ENCODE measurements at places on chromosomes 6 and 20.

GRCh38 chr20:24507182-24507853 is 37.9 kb downstream of the SYNDIG1 start:
- DNase-seq = no peak

GRCh38 chr6:134029495-134030455 is 22.6 kb downstream of the SLC2A12 start:
- no peak for DNase-seq

DNA sequence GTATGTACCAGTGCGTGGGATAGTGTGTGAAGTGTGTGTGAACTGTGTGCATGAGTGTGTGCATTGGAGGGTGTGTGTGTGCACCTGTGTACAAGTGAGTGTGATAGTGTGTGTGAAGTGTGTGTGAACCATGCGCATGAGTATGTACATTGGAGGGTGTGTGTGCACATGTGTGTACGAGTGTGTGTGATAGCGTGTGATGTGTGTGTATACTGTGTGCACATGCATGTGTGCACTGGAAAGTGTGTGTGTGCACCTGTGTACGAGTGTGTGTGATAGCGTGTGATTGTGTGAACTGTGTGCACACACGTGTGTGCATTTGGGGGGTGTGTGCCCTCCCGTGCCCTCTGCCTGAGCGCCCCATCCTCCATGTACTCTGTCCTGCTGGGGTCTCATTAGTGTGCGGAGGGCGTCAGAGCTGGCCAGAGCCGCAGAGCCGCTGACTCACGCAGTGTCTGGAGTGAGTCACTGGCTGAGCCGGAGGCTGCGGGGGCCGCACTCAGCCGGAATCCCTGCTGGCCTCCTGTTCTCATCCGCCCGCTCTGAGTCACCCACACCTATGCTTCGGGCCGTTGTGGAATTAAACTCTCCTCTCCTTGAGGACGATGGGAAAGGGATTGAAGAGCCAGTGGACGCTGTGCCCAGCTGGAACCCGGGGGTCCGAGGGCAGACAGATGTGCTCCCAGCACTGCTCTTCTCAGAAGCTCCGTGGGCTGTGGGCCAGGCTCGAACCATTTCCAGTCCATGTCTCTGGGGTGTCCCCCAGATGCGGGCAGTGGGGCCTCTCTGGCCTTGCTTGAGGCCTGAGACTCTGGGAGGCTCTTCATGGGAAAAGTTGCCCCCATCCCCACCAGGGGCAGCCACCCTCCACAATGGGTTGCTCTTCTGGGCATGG is 27.3 kb upstream of the STX16 start:
- no peak for DNase-seq

DNA sequence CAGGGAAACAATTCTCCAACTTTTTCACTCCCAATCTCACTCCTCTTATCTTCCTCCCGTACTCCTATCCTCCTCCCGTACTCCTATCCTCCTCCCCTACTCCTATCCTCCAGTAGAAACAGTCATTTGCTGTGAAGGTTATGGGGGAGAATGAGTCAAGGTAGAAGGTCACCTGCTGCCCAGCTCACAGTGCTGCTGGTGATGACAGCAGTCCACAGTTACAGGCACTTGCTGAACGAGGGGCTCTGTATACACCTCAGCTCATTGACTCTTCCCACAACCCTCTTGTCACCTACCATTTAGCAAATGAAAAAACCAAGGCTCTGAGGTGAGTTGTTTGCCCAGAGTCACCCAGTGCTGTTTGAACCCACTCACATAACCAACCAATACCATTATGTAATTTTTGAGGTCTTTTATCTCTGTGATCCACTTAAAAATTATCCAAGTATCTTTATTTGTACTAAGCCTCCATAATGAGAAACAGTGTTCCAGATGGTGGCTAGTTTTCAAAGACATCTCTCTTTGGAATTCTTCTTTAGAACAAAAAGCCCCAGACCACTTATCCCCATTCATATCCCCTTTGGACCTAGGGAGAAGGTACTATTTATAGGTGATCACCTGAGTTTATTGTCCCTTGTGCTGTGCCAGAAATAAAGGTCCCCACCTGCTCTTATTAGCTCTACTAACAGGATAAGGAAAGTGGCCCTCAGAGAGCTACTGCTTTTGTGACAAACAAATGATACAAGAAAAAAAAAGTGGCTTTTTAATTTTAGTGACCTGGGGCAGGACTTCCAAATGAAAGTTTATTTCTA is 53.2 kb downstream of the PTPN1 start:
- no peak for DNase-seq
